Activated effector memory CD4-positive, alpha-beta T cell treated with Interleukin-2 at 50 U/mL for 16 hours (primary cell): ENCODE measurements at places on chromosomes 6 and 20.

- no peak for DNase-seq
Observed at GRCh38 chr6:36688063-36688738, 9.4 kb upstream of the RAB44 start.

DNA sequence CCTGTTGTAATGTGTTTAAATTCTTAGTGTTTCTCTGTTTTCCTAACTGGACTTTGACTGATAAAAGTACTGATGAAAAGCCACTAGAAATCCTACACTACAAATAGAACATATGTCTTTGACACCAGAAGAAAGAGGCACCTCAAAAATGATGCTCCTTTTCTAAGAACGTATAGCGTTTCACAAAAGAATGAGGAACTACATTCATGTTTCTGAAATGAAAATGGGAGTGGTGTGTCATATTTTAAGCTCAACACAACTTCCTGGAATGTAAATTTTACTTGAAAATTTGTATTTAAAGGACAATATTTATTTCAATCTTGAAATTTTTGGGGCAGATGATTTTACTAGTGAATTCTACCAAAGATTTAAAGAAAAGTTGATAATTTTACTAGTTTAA lies 35.3 kb downstream of the KIAA0408 start:
- no peak for DNase-seq

DNA sequence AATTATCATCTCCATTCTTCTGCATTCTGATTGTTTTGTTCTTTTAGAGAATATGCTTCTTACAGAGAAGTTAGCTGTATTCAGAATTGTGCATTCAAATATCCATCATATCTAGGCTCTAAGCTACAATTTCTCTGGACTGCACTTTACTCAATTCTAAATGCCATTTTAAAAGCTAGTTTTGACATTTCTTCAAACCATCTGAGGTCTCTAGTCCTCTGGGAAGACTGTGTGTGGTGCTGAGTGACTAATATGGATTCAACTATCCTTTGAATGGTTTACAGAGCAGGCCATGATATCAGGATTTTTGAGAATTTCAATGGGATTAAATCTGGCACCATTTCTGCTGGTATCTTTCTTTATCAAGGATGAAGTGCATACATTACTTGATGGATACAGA lies 285.7 kb downstream of the BTBD3 start:
- DNase-seq = no peak

GRCh38 chr20:58981628-58982364 lies 740 bp downstream of the NELFCD start:
- no peak for DNase-seq

- no peak for DNase-seq
Observed at GRCh38 chr6:12923644-12924235, 207.2 kb downstream of the PHACTR1 start.

- DNase-seq = no peak
Observed at GRCh38 chr6:20415712-20416454, 14.2 kb downstream of the E2F3 start.

- DNase-seq = no peak
Observed at GRCh38 chr6:16849988-16850680, 88.9 kb upstream of the ATXN1 start.

- DNase-seq = no peak
Observed at GRCh38 chr20:15923030-15923776, 650.0 kb downstream of the KIF16B start.

GRCh38 chr6:27176523-27177484 lies 70.7 kb upstream of the PRSS16 start:
- peak; percentile 41 for DNase-seq

DNA sequence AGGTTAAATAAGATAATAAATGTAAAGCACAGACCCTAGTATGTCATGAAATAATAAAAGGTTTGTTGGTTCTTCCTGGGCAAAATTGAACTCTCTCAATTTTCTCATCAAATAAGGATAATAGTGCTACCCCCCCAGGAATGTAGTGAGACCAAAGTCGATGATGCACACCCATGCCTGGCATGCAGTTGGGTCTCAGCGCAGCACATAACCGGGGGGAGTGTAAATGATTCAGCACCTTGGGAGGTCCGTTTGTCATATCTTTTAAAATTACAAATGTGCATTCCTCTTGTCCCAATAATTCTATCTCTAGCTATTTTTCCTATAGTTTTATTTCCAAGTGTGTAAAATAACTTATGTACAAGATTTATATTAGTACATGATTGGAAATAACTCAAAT lies 31.3 kb upstream of the CCDC167 start:
- DNase-seq = no peak

DNA sequence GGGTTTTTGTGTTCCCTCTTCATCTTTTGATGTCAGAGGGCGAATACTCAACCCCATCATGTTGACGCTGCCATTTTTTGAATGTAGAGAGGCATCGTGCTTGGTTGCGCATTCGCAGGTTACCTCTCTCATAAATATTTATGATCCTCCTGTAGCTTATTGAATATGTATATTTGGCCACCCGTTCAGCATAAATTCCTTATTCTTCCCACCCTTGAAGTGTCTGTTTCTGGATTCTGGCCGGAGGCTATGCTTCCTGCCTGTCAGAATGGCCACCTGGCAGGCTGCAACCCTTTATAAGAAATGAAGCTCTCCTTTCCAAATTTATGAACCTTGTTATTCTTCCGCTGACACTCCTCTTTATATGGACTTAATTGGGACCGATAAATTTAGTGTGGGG lies 40.9 kb downstream of the FAM50B start:
- no peak for DNase-seq

DNA sequence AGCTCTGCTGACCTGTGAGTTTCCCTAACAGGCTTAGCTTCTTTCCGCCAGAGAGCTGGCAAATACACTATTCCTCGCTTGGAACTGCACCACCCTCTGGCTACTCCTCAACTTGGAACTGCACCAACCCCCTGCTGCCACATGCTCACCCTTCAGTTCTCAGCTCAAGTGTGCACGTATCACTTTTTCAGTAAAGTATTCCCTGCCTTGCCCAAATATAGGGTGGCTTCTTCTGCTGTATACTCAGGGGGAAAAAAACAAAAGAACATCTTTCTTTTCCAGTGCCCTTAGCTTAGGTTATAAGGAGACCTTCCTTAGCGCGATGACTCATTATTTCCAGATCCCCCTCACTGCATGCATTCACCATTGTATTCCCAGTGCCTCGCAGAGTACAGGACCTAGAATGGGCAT lies 21.2 kb downstream of the GNAS-AS1 start:
- DNase-seq = no peak

DNA sequence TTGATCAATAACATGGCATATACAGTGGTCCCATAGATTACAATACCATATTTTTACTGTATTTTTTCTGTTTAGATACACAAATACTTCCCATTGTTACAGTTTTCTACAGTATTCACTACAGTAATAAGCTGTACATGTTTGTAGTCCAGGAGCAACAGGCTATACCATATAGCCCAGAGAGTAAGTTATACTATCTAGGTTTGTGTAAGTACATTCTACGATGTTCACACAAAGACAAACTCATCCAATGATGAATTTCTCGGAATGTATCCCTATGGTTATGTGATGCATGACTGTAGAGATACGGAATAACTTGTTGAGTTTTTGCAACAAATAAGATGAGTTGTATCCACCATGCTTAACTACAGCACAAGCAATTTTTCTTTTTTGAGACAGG lies 3.6 kb upstream of the MYO6 start:
- DNase-seq = no peak

DNA sequence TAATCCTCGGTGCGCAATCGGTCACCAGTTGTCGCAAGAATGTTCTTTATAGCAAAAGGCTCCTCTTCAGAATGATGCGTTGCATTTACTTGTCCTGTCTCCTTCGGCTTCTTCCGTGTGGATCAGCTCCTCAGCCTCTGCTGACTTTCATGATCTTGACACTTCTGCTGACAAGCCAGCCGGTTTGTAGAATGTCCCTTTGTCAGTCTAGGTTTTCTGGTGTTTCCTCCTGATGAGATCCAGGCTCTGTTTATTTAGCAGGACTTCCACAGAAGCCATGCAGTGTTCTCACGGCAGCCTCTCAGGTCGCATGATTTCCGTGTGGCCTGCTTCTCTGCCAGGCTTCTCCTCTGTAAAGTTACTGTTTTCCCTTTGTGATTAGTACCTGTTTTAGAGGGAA lies 66.9 kb downstream of the STX11 start:
- DNase-seq = no peak
